Large intestine (tissue), 12 donors: ENCODE measurements at places on chromosomes 3 and 15.

DNA sequence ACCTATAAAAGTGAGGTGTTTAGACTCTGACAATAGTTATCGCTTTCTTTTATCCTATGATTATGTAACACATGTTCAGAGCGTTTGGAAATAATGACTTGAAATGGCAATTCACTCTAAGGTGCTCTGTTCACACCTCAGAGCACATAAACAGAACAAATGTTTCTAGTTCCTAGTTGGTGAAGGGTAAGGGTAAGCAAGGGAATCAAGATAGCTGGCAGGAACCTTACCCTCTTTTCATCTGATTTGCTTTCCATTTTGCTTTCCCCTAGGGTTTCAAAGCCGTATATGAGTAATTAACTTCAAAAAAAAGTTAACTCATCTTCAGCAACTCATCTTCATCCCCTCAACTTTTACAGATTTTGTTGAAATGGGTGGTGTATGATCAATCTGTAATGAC lies 2.3 kb upstream of the ATOSA start:
- no peak for DNase-seq

GRCh38 chr3:128489927-128490649 lies 2.9 kb downstream of the GATA2 start:
- peak; percentile 56 for DNase-seq

DNA sequence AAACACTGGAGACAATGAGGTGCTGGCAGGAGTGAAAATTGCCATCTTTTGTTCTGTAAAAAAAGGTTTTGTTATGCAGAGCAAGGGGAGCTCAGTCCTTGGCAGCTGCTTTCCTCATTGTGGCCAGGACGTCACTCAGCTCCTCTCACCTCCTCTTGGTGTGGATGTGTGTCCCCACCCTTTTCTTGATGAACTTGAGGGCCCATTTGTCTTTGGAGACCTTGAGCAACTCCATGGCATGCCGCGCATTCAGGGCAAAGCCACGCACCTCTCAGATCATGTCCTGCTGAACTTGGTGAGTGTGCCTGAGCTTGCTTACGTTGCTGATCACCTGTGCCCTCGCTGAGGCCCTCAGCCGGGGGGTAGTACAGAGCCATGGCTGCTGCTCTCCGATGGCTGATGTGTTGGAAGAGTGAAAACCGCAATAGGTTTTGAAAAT lies 24.5 kb upstream of the BDH1 start:
- DNase-seq = no peak

- DNase-seq = no peak
These were observed 273.4 kb downstream of the TLE3 start for GRCh38 chr15:69824075-69824876.

DNA sequence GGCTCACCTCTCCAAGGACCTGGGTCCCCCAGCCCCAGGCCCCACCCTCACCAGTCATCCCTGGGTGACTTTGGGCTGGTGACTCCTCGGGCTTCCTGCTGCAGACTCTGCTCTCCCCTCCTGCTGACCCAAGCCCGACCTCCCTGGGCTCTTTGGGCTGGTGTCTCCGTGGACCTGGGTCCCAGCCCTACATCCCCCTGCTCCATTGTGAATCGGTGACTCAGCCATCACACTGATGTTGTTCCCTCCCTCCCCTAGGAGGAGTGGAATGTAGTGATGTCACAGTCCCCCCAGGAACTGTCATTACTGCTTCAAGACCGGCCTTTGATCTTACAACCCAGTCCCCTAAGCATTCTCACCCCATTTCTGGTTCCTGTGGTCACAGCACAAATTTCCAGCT lies 83.7 kb downstream of the ADAMTS7 start:
- no peak for DNase-seq

- DNase-seq = no peak
These were observed 18.2 kb downstream of the UROC1 start for GRCh38 chr3:126499401-126499800.

- no peak for DNase-seq
These were observed 43.8 kb downstream of the SQOR start for GRCh38 chr15:45678459-45679178.

DNA sequence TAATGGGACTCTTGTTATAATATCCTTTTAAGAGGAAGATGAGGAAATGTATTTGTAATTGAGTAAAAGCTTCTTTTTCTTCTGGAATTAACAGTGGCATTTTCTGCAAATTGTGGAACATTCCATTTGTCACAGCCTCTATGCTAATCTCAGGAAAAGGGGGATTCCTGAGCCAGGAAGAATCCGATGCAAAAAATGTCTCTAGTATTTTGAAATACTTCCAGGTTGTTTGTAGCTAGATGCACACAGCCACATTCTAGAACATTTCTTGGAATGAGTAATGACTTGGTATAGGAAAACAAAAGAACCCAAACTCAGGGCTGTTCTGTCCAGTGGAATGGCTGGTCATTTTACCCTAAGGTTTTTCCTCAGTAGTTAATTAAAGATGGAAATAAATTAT lies 98.5 kb upstream of the SLC2A2 start:
- DNase-seq = no peak

DNA sequence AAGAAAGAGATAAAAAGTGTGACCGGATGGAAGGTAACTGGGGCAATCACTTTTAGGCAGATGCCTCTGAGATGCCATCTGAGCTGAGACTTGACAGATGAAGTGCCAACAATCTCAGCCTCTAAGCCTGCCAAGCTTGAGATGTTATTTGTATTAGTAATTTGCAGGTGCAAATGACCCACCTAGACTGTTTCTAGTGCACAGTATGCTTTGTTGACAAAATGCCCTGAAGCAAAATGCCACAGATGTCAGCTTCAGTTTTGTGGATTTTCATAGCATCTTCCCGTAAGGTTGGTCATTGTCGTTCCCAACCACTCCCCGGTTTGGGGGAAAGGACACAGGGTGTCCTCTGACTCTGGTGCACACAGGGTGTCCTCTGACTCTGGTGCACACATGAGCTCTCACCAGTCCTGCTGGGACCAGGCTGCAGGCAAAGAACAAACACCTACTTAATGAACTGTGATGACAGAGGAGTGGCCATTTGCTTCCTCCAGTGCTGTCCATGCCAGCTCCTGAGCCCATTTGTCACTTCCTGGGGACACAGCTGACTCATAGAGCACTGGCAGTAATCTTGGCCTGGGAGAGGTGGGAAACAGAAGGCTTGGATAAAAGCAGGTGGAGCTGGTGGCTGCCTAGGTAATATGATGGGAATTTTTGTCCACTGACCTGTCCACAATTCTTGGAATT lies 16.7 kb upstream of the PPP1R2 start:
- no peak for DNase-seq

DNA sequence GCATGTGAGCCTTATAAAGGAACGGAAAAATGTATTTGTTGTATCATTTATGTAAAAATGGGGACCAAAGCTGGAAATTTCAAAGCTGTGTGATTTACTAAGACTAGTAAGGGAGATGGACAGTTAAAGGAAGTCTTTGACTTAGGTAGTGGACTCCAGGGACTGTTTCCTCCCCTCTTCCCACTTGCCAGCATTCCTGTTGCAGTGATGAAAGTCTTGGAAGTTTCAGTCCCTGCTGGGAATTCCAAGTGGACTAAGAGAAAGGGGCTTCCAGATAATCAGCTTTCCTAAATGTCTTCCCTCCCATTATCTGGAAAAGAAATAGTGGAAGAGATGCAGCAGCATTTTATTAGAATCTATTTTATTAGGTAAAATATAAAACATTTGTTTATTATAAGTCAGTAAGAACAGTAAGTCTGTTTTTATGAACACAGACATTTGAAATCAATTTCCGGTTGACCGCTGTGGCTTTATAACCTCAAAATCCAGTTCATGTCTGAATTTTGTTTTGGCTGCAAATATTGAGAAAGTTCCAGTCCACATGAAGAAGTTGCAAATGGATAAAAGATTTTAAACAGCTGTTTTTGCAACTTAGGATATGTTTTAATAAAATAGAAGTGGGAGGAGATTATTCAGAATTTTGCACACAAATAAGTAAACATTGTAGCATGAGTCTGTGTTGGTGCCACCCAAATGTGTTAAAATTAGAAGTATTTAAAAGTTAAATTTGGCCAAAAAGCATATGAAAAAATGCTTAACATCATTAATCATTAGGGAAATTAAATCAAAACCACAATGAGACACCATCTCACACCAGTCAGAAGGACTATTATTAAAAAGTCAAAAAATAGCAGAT lies 141.8 kb downstream of the IL20RB start:
- no peak for DNase-seq

- no peak for DNase-seq
These were observed 83.3 kb downstream of the EDEM1 start for GRCh38 chr3:5270666-5271371.

GRCh38 chr15:85164841-85165466 lies 183.3 kb downstream of the PDE8A start:
- no peak for DNase-seq

DNA sequence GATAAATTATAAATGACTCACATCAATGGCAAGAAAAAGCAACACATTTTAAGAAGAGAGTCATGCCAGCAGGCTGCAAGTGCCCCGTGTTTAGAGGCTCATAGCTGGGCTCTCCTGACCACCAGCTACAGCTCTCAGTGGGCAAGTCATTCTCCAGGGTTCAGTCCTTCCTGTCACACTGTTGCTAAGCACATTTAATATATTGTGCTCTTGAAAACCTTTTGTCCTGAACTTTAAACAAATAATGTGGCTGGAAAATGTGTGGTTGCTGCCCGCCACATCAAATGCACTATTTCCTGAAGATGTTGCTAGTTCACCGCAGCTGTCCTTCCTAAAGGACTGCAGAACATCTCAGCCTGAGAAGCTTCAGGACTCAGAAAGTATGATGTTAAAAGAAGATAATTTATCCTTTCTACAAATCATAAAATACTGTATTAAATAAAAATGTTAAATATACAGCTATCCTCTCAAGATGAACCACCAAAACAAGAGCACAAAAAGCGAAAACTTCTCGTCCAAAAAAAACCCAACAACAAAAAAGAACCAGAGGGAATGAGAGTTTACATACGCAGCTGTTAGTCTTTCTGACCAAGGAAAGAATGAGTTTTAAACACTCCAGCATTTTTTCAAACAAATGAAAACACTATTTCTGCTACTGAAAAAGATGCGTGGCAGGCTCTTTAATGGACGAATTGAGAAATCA lies 951 bp downstream of the TARS3 start:
- DNase-seq = peak; percentile 10

DNA sequence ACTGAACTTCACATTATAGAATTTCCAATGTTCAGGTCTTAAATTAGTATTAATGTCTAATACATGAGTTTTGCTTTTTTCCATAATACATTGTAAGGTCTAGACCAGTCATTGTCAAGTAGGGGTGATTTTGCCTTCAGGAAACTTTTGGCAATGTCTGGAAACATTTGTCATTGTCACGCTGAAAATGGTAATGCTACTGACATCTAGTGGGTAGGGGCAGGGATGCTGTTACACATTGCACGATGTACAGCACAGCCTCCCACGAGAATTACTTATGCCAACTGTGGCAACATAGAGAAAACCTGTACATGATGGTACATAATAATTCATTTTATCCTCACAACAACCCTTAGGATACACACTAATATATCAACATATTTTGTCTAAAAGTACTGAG lies 384.1 kb downstream of the CADM2 start:
- no peak for DNase-seq

GRCh38 chr15:37978231-37978630 lies 43.8 kb downstream of the TMCO5A start:
- DNase-seq = no peak

DNA sequence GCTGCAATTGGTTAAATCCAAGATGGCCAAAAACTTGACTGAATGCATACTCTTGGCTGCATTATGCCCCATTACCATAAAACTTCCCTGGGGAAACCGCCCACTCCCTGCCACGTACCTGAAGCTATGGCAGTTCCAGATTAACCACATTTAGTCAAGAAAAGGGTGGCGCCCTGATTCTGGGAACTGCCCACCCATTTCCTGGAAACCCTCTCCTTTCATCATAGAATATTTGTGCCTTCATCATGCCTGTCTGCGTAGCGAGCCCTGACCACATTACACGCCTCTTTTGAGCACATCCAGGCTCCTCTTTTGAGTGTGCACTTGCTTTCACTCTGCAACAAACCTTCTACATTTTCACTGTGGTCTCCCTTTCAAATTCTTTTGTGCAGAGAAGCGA lies 5.2 kb downstream of the LINS1 start:
- DNase-seq = peak; percentile 6

- DNase-seq = no peak
These were observed 90.3 kb downstream of the ASB7 start for GRCh38 chr15:100692671-100693070.

GRCh38 chr3:197456261-197457091 lies 99.3 kb downstream of the BDH1 start:
- peak; percentile 88 for DNase-seq

GRCh38 chr3:53350652-53351051 lies 3.3 kb upstream of the DCP1A start:
- peak; percentile 50 for DNase-seq

- no peak for DNase-seq
These were observed 82.7 kb downstream of the RARB start for GRCh38 chr3:25510797-25511196.

GRCh38 chr3:12737319-12737718 lies 21.7 kb downstream of the TMEM40 start:
- no peak for DNase-seq

- peak; percentile 13 for DNase-seq
These were observed 73.7 kb downstream of the TM2D3 start for GRCh38 chr15:101578443-101578894.

DNA sequence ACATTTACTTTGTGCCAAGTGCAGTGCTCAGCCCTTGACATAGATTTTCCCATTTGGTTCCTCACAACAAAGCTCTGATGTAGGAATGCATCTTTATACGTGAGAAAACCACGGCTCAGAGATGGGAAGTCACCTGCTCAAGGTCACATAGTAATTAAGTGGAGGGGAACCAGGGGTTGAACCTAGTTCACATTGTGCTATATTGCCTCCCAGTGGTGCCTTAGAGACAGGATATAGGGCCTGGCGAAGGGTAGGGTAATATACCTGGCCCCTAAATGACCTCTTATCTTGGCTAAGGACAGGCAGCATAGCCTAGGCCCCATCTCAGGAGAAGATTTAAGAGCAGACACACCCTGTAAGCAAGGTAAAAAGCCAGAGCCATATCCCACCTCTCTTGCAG lies 71.5 kb downstream of the FOXP1 start:
- DNase-seq = peak; percentile 80
